ENCODE measurements at places on chromosomes 6 and 20.

DNA sequence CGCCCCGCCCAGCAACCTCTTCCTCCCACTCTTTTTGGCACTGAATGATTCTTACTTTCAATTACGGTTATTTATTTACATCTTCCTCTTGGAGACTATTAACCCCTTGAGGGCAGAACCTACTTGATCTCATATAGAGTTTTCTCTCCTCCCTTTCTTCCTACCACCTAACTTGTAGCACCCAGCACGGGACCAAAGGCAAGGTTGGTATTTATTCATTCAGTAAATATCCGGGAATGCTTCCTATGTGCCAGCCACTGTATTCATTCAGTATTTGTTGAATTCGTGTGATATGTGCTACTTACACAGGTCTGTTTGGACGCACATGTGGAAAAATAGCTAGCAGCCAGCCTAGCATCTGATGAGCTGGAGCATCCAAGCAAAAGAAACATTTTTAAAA, 1.3 kb upstream of the CNKSR3 start:
- no peak for DNase-seq

DNA sequence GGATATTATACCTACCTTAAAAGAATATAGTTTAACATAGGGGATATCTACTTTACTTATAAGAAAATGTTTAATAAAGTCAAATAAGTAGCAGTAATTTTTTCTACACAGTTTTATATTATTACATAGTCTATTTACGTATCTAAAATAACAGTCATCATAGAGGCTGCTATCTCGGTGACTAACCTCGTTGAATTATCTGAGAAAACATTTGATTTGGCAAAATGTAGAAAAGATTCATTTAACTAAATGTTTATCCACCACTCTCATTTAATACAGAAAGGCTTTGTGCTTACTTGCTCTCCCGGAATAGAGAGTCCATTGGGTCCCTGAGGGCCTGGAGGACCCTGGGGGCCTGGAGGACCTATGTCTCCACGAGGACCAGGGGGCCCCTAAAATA, 103.6 kb downstream of the COL12A1 start:
- DNase-seq = no peak

GRCh38 chr6:41706876-41707564, 28.4 kb downstream of the TFEB start:
- no peak for DNase-seq

DNA sequence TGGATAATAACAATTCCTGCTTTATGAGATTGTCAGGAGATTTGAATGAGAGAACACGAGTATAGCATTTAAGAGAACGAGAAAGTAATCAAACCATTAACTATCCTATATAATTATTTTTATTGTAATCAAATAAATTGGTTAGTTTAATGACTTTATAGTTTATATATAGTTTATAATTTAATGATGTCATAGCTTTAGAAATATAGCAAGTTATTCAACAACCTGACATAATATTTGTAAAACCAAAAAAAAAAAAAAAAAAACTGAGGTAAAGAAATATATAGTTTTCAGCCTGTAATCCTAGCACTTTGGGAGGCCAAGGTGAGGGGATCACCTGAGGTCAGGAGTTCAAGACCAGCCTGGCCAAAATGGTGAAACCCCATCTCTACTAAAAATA, 26.4 kb upstream of the DST start:
- DNase-seq = no peak

GRCh38 chr20:444862-445426, 17.4 kb downstream of the TBC1D20 start:
- DNase-seq = no peak

DNA sequence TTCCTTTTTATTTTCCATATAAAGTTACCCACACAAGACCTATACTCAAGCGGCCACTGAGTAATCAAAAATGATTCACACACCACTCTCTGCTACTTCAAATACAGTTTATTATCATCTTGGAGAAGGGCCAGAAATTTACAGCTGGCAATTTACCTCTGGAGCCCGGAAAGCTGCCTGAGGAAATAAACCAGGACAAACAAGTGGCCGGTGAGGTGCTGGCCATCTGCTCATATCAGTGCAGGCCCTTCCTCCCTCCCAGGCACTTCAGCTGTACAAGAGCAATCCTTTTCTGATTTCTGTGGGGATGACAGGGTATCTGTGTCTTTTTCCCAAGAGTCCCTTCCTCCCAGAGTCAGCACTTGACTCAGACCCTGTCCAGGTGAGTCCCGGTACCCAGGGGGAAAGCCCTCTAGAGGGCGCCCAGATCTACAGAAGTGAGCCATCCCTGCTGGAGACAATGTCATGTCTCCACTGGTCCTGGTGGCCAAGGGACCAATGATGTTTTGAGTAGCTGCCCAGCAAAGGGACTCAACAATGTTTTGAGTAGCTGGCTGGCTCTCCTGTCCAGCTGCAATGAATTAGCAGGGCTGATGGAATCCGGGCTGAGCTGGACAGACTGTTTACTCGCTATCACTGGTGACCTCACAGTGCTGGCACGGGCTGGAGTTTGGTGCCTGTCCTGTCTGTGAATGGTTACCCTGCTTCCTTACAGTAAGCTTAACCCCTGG, 23.6 kb downstream of the LRP11 start:
- DNase-seq = no peak

DNA sequence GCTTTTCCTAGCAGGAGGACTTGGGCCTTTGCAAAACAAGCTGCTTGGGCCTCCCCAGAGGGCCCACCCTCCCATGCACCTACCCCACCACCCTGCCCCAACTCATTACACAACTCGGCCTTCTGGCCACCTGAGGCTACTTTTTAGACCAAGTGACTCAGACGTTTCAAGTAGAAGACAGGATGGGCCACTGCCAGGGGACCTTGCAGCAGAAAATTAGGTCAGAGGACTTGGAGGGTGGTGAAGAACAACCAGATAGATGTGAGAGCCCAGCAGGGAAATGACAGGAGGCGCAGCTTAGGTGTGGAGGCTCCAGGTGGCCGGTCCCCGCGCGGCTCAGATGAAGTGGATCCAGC, 1.4 kb downstream of the PPP1R3D start:
- no peak for DNase-seq

DNA sequence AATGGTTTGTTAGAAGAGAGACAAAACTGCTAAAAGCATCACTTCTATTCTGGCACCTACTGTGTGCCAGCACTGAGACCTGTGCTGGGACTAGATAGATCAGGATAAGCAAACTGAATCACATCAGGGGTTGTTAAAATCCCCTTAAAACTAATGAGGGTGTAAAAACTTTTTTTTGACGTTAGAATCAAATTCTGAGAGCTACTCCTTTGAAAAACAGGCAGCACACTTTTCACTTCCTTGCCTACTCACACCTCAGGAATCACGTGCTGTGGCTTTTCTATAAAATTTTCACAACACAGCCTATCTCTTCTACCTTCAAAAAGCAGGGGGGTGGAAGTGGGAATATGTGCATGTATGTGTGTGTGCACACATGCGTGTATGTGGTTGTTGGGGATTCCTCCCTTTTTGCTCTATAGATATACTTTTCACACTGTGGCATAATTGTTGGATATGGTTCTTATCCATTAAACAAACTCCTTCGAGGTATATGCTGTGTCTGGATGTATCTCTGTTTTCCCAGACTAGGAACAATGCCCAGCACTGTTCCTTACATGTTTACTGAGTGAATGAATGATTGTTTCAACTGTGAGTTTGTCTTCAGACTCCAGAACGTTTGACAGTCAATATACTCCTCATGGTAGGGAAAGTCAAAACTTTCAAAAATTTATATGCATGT, 105.4 kb downstream of the FYN start:
- no peak for DNase-seq

DNA sequence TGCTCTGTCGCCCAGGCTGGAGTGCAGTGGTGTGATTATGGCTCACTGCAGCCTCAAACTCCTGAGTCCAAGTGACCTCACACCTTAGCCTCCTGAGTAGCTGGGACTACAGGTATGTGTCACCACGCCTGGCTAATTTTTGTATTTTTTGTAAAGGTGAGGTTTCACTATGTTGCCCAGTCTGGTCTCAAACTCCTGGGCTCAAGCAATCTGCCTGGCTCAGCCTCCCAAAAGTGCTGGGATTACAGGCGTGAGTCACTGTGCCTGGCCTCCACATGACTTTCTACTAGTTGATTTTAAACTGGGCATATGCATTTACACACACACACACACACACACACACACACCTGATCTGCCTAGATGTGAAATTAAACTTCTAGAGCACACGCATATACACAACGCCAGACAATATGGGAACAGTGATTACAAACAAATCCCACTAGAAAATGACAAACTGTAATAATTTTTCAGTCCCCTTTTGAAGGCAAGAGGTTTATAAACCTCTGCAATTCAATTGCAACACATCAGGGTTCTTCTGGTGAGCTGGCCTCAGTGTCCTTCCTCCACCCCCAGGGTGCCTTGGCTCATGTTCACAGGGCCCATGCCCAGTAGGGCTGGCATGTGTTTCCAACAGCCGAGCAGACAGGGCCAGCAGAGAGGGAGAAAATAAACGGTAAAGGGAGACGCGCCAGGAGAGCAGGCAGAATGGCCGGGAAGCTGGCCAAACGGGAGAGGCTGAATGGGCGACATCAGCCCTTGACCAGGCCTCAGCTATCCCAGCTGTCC, 31.2 kb downstream of the PARD6B start:
- DNase-seq = no peak

GRCh38 chr6:156925718-156926607, 148.8 kb downstream of the ARID1B start:
- no peak for DNase-seq

GRCh38 chr20:32236819-32237218, 29.1 kb downstream of the POFUT1 start:
- DNase-seq = no peak

DNA sequence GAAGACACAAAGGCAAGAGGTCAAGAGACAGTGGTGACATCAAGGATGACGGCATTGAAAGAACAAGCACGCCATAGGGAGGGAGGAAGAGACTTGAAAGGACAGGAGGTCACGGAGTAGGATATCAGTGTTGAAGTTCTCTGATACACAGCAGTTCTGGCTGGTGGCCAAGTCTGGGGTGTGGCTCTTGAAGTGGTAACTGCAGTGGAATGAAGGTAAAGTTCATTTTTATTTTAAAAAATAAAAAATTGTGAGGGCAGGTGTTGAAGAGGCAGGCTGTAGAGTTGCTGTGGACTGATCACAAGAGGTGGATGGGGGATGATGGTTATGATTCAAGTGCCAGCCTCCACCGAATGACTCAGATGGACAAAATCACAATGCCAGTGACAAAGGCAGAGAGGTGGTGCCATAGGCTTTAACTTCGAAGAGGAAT, 53.2 kb upstream of the BMP2 start:
- no peak for DNase-seq

GRCh38 chr6:3501826-3502500, 45.1 kb upstream of the SLC22A23 start:
- no peak for DNase-seq

DNA sequence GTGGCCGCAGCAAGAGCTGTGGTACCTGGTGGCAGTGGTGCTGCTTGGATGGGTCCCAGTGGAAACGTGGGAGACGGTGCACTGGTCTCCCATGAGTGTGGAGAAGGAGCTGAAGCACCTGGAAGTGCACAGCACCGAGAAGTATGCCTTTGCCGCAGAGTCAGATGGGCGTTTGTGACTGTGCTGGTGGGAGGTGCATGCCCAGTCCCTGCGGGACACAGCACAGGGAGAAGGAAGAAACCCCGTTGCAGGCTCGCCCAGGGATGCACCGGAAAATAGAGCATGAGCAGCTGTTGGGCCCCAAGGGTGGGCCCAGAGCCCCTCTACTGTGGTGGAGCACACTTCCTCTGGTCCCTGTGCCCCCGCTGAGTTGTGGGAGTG, 19.3 kb upstream of the RGS17 start:
- no peak for DNase-seq

GRCh38 chr6:40584741-40585140, 2.4 kb downstream of the LRFN2 start:
- DNase-seq = no peak

GRCh38 chr6:75280131-75280855, 4.3 kb downstream of the TMEM30A start:
- DNase-seq = no peak

DNA sequence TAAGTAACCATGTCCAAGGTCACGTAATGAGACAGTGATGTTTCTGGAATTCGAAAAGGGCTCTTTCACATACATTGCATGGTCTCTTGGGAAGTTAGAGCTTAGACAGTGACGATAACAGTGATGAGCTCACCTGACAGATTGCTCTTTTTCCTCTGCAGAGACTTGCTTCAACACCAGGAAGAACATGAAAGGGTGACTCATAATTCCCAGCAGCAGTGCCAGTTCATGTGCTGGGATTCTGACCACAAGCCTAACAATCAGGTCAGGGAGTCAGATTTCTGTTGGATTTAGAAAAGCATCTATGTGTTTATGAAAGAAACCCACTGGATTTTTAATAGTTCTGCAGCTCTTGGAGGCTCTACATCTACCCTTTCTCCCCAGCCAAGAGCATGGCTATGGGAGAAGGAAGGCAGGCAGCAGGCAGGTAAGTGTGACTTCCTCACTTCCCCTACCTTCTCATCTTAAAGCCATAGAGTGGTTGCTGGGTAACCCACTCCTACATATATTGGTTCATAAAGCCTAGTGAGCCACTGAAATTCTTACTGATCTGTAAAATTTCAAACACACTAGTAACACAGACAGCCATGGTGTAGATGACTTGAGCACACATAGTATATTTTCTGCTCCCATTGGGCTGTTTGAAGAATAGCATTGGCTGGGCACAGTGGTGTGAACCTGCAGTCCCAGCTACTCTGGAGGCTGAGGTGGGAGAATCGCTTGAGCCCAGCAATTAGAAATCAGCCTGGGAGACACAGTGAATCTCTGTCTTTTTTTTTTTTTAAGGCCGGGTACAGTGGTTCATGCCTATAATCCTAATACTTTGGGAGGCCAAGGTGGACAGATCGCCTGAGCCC, 44.4 kb upstream of the LOC128125822 start:
- no peak for DNase-seq

DNA sequence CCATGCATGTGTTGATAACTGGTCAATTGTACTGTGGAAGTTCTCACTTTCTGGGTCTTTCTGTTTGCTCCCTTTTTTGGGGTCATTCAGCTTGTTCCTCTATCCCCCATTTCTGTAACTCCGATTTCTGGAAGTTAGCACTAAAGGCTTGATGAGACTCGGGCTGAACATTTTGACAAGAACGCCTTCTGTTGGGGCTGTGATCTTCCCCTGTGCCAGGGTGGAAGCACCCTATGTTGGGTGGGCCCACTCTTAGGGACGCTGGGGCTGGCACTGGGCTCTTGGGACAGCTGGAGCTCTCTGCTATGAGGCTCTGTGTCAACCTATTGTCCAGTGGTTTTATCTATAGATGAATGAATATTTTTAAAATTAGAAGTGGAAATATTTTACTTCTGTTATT, 60.1 kb upstream of the FRMD1 start:
- no peak for DNase-seq

DNA sequence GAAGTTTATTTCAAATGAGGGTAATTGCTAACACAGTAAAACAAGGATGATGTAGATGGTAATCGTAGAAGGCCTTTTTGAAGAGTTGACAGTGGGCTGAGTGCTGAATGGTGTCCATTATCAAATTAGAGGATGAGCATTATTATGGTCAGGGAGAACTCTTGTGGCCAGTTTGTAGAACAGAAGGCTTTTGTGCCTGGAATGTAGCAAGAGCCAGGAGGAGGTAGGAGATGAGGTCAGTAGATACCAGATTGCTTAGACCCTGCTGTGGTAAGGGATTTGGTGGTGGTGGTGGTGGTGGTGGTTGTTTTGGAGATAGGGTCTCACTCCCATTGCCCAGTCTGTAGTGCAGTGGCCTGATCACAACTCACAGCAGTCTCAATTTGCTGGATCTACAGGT, 6.2 kb downstream of the CSE1L start:
- DNase-seq = no peak
